ENCODE measurements at places on chromosomes 7 and 10.
A peak's percentile ranks its signal among the peaks of the same experiment; 100 is the strongest.

DNA sequence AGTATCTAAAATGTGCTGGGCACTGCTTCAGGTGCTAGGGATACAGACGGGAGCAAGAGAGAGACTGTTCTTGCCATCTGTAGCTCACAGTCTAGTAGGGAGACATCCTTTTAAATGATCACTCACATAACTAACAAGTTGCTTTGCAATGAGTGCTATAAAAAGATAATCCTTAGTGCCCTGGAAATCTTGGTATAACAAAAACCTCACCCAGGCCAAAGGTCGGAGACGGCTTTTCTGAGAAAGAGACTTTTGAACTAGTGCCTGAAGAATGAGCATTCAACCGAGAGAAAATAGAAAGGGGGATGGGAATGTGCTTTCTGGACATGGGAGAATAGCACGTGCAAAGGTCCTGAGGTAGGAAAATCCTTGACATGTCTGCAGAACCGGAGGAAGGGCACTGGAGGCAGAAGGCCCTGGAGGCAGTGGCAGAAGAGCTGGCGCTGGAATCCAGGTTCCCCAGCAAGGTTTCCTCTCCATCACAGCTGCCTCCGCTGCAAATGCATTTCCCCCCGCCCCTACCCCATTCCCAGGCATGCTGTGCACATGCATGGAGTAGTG, 89.4 kb downstream of the COL13A1 start:
- DNase-seq: no peak

- no peak for DNase-seq
These were observed 638 bp downstream of the METTL27 start for GRCh38 chr7:73841689-73842066.

GRCh38 chr10:60444494-60445064, 54.9 kb upstream of the ANK3 start:
- no peak for DNase-seq

DNA sequence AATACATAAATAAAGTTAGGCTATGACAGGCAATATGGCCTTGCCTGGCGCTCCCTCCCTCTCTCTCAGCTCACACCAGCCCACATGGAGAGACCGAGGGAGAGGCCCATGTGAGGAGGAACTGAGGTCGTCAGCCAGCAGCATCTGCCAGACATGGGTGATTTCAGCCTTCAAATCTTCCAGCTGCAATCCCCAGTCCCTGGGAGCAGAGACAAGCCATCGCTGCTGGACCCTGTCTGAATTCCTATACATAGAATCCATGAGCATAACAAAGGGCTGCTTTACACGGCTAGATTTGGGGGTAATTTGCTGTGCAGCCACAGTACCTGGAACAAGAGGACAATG, 35.6 kb downstream of the ANKRD16 start:
- no peak for DNase-seq

DNA sequence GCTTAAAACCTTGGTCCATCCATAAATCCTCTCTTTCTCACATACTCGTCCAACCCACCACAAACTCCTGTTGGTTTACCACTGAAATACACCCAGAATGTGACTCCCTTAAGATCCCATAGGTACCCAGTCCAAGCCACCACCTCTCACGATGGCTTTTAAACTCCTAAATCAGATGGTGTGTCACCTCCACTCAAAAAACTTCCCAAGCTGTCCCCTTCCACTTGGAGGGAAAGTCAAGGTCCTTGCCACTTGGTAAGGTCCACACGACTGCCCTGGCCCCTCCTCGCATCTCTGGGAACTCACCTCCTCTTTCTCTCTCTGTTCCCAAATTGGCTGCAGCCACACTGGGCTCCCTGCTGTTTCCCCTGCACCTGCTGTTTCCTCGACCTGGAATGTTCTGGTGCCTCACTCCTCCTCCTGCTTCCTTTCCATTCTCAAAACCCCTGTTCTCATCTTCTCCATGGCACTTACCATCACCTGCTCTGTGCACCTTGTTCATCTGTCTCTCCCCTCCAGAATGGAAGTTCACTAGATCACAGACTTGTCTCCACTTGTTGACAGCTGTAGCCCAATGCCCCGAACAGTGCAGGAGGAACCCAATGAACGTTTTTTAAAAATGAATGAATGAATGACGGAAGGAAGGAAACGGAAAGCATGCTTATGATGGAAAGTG, 23.0 kb downstream of the ZFAND2A start:
- DNase-seq: peak; percentile 16

DNA sequence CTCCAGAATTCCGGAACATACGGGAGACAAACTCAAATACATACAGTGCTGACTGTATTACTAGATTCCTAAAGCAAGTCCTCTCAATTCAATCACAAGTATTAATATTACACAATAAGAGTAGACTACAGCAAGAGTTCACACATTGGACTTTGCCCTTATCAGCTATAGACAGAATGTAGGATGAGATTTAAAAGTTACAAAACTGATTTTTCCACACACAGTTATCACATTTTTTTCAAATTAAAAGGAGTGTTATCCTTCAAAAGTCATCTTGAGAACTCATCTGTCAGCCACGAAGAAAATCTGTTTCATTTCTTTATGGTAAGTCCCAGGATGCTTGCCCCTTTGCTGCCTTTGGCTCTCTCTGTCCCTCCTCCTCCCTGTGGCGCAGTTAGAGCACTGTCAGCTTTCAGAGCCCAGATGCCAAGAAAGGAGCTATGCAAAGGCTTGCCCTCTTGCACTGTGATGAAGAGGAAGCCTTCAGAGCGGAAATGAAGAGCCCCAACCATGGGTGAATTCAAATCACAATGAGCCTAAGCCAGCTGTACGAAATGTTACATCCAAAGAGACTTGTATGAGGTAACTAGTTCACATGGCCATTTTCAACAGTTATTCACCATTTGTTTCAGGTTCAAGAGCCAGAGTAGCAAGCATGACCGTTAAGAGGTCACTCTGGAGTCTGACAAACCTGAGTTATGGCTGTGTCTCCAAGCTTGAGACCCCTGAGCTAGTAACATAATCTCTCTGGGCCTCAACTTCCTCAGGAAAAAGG, 10.7 kb downstream of the NCOA4 start:
- no peak for DNase-seq
